ENCODE measurements at places on chromosomes 6 and 20. TPM values are rescaled to one million over a fixed set of nuclear protein-coding genes. Genes with fewer than 3 reads are reported as not detected.

DNA sequence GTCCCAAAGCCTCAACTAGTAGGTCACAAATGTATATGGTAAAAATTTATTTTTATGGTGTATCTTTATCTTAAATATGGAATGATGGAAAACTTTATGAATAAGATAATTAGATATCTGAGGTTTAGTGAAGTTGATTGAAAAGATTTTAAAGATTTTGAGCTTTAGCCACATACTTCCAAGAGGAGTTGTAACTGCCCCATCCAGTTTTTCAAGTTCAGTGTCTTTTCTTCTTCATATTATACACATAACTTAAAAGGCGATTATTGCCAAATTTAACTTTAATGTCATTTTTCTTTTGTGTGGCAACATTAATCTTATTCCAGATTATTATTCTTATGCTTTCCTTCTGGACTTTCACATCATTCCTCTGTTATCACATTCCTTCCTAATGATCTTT, 266.4 kb downstream of the TINAG start:
- H3K27me3 ChIP-seq, result no peaks in the 10 kb centered on the region
- no peak overlapping the region for H3K4me3 ChIP-seq
- no peaks in the 10 kb centered on the region for H3K4me1 ChIP-seq
- no peak overlapping the region for H3K27ac ChIP-seq

- no peaks in the 10 kb centered on the region for H3K4me1 ChIP-seq
- H3K27me3 ChIP-seq, result no peaks in the 10 kb centered on the region
These were observed 44.3 kb downstream of the HDGFL1 start for GRCh38 chr6:22613695-22614094.

DNA sequence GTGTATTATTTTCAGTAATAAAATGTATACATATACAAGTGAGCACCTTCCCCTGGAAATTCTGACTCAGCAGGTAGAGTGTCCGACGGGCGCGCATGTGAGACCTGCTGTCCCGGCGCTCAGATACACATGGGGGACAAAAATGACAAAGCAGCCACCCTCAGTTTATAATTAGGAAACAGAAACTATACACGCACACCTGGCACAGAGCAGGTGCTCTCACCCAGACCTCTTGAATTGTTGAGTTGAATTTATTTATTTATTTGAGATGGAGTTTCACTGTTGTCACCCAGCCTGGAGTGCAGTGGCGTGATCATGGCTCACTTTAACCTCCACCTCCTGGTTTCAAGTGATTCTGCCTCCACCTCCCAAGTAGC, 180.4 kb downstream of the ZDHHC14 start:
- H3K27ac ChIP-seq, result no peak overlapping the region
- no peak overlapping the region for H3K4me3 ChIP-seq
- peaks cover 41% of the 10 kb centered on the region for H3K36me3 ChIP-seq

DNA sequence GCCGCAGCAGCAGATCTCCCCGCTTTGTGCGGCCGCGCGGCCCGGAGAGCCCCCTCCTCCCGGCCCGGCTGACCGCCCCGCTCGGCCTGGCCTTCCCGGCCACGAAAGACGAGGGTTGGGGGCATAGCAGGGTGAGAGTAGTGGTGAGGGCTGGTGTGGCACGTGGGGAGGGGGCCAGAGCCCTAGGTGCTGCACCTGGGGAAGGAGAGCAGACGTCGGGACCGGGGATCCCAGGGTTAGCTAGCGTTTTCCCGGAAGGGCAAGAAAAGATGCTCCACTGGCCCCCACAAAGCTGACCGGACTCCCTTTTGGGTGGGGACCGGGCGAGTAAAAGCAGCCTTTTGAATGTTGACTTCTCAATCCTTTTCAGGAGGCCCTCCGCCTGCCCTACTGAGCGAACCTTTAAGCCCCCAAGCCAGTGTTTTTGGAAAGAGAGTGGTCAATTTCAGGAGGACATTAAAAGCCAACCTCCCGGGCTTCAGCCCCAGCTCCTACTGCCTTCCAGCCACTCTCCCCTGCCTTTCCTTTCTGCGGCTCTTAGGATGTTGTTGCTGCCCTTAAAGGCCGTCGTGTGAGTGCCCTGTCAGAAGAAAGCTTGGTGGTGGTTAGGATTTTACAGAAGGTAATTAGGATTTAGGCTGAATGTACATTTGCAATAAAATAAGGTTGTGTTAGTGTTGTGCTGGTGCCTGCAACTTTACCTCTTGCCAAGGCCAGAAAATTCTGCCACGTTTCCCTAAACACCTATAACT, 648 bp upstream of the BACH2 start:
- peaks cover 23% of the 10 kb centered on the region for H3K27me3 ChIP-seq
- DNase-seq, result no peak
- H3K4me3 ChIP-seq, result peak overlapping the region; percentile 59
- no peak overlapping the region for H3K27ac ChIP-seq
- H3K36me3 ChIP-seq, result peaks cover 13% of the 10 kb centered on the region
- peaks cover 24% of the 10 kb centered on the region for H3K4me1 ChIP-seq

GRCh38 chr6:130794738-130795137, 32.5 kb upstream of the SMLR1 start:
- no peaks in the 10 kb centered on the region for H3K36me3 ChIP-seq
- no peaks in the 10 kb centered on the region for H3K4me1 ChIP-seq
- no peak for DNase-seq
- H3K4me3 ChIP-seq, result no peak overlapping the region

DNA sequence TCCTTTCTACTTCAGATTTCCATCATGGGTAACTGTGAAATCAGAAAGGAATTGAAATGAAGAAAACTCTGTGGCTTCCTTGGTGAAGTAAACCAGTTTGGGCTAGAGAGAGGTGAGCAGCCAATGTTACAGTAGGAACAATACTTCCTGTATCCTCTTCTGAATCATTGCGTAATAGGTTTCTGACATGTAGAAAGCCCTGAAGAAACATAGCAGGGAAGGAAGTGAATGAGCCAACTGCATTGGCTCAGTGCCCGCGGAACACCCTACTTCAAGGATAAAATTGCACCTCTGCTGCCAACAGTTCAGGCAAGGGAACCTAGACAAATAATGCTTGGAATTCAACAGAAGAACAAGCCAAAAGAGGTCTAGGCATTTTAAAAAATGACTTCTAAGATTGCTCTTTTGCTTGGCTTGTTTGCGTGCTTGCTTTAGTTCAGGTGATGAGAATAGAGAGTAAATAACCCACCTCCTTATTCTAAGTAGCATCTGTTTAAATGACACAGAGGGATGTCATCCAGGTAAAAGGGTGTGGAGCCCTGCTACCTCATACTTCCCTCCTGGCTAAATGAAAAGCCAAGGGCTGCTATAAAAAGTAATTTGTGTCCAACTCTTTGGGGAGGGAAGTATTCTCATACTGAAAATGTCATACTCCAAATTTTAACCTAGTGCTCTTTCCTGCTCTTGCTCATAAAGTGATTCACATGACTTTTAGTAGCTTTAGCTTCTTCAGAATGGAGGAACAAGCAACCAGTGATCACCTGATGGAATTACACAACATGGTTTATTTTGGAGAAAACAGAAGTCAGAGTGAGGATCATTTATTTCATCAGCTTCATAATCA, 30.0 kb upstream of the AKIRIN2 start:
- peaks cover 3% of the 10 kb centered on the region for H3K36me3 ChIP-seq
- H3K27me3 ChIP-seq, result peaks cover 8% of the 10 kb centered on the region
- peaks cover 13% of the 10 kb centered on the region for H3K4me1 ChIP-seq
- H3K4me3 ChIP-seq, result no peak overlapping the region
- peak overlapping the region; percentile 76 for H3K27ac ChIP-seq

- H3K4me1 ChIP-seq, result no peaks in the 10 kb centered on the region
- peaks cover 33% of the 10 kb centered on the region for H3K36me3 ChIP-seq
- no peak for DNase-seq
- H3K27me3 ChIP-seq, result no peaks in the 10 kb centered on the region
These were observed 15.1 kb downstream of the AAR2 start for GRCh38 chr20:36251426-36251825.

DNA sequence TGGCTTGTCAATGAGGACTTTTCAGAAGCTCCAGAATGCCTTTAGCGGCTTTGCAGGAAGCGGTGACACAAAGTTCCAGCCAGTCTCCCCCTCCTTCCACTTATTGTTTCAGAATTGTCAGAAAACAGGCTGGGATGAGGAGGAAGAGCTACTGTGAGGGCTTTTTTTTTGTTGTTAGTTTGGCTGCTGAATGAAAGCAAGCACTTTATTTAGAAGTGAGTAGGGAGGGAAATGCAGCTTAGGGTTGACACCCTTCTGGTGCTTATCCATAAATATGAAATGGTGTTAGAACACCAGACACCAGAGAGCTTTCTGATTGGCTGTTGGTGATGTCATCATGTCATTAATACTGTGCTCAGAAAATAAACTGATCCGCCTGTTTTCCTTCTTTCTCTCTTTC, 251.5 kb downstream of the SOX4 start:
- H3K27me3 ChIP-seq, result no peaks in the 10 kb centered on the region
- no peak overlapping the region for H3K27ac ChIP-seq
- H3K4me3 ChIP-seq, result no peak overlapping the region
- no peak for DNase-seq
- peaks cover 17% of the 10 kb centered on the region for H3K4me1 ChIP-seq

GRCh38 chr6:167093922-167094432, 28.9 kb upstream of the CCR6 start:
- peak; percentile 75 for DNase-seq
- H3K27me3 ChIP-seq, result no peaks in the 10 kb centered on the region
- H3K4me1 ChIP-seq, result peaks cover 72% of the 10 kb centered on the region

The ETV7 gene
- total RNA-seq, result 4.6 TPM

The PRND gene
- not detected for total RNA-seq

The LAMP5 gene
- total RNA-seq, result not detected

The HLA-DPA1 gene
- 40.0 TPM for total RNA-seq

All from activated CD8-positive, alpha-beta T cell treated with anti-CD3 and anti-CD28 coated beads, Interleukin-2, amount 10 ng/mL, durations not matched to agents 7 days and 5 days (primary cell).